Cerebellum (tissue), 4 donors: ENCODE measurements at places on chromosomes 1 and 21. TPM values are rescaled to one million over a fixed set of nuclear protein-coding genes. Genes with fewer than 3 reads are reported as not detected.

LIX1L gene
- 27.1 TPM for total RNA-seq

SYTL1 gene
- 0.36 TPM for total RNA-seq

SDC3 gene
- total RNA-seq, result 79.0 TPM

- no peak for DNase-seq
Observed at GRCh38 chr1:43232074-43232473, 37.7 kb upstream of the TMEM125 start.

PPM1J gene
- 1.00 TPM for total RNA-seq

GRCh38 chr1:240813720-240814119 lies 201.8 kb upstream of the GREM2 start:
- DNase-seq, result no peak

GRCh38 chr1:233689017-233689747 lies 75.3 kb downstream of the KCNK1 start:
- no peak for DNase-seq

DIO1 gene
- total RNA-seq, result not detected

- DNase-seq, result peak; percentile 52
Observed at GRCh38 chr1:242524571-242525359, at the start of gene PLD5. Gene PLD5, minus strand, starts transcription at chr1:242524697.

NR1I3 gene
- total RNA-seq, result not detected

DNA sequence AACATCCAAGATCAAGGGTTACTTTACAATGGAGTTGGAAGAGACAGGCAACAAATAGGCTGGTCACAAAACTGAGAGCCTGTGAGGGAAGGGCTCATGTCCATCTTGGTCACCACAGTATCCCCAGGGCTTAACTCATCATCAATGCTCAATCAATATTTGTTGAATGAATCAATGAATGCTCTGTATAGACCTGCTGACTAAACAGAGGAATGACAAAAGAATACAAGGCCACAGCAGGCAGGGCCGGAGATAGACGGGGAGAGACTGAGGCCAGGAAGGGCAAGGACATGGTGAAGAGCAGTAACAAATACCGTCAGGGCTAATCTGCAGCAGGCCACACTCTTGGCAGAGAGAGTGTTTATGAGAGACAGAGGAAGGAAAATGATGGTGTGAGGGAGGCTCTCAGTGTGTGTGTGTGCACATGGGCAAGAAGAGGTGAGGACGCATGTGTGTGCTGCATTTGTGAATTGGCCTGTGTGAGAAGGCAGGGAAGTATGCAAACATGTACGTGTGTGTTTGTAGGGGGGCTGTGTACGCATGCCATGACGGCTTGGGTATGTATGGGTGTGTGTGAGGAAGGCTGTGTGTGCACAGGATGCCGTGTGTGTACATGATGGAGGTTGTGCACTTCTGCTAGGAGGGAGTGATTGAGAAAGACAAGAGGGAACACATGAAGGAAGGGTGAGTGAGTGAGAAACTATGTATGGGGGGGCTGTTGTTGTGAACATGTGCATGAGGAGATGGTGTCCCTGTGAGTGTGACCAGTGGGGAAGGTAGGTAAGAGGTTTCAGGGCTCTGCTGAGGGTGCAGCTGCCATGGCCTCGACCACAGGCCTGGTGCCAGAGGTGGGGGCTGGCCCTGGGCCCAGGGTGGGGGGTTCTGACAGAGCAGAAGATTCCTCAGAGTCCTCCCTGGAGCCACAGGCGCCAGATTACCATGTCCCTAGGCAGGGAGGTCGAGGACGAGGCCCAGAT lies 15.4 kb downstream of the AHDC1 start:
- DNase-seq, result no peak

DNA sequence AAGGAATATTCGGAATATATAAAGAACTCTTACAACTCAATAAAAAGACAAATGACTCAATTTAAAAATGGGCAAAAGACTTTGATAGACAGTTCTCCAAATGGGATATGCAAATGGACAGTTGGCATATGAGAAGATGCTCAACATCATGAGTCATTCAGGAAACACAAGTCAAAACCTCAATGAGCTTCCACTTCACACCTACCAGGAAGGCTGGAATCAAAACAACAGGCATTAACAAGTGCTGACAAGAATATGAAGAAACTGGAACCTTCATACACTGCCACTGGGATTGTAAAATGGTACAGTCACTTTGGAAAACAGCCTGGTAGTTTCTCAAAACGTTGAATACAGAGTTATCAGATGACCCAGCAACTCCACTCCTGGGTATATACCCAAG lies 17.2 kb downstream of the PGBD5 start:
- no peak for DNase-seq

- peak; percentile 66 for DNase-seq
Observed at GRCh38 chr1:161382214-161383019, 14.7 kb upstream of the CFAP126 start.

- no peak for DNase-seq
Observed at GRCh38 chr1:182280504-182280900, 111.1 kb downstream of the GLUL start.

S100A14 gene
- not detected for total RNA-seq

DNA sequence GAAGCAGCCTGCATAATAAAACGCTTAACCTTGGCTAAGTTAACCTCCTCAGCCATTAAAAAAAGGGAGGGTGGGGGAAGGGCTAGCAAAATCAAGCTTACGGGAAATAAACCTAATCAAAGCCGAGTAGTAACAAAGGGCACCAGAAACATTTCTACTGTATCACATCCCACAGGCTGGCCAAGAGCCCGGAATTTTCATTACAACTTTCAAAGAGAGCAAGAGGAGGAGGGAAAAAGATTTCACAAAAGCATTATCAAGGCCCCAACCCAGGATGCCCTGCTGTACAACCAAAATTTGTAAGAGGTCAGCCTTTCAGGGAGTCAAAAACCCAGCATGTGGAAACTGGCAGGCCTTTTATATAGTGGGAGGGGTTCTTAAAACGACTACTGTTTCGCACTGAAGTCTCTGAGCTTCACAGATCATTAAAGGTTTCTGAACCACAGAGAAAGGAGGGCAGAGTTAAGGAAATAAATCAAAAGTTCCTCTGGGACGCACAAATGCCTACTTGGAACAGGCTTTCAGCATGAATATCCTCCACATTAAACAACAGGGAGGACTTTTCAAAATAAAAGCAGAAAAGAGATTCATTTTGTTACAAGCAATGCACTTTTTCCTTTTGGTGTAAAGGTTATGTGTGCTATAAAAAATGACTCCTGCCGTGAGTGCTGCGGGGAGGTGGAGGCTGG lies 90.4 kb downstream of the SLC45A1 start:
- DNase-seq, result no peak

RNU1-3 gene
- 40,842 TPM for total RNA-seq

AADACL4 gene
- total RNA-seq, result not detected

GRCh38 chr21:36388835-36389234 lies 3.6 kb downstream of the CHAF1B start:
- no peak for DNase-seq

- DNase-seq, result no peak
Observed at GRCh38 chr1:240999826-241000225, 357.2 kb downstream of the RGS7 start.

C1QTNF12 gene
- total RNA-seq, result 0.45 TPM

DNAJB4 gene
- total RNA-seq, result 39.1 TPM

DNA sequence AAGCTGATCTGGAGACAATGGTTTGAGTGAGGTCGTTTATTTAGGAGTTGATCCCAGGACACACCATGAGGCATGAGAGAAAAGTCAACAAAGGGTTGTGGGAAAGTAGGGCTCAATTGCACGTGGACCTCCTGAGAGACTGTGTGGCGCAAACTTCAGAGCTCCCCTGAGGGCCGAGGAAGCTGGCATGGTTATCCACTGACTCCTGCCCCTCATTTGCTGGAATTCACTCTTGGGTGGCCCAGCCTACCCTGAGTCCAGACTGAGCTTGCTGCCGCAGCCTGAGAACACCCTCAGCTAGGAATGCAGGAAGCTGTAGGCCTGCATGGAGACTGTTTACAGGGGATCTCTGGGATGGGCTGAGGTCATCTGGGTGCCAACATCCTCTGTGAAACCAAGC lies 301.0 kb downstream of the RWDD3 start:
- no peak for DNase-seq

DNA sequence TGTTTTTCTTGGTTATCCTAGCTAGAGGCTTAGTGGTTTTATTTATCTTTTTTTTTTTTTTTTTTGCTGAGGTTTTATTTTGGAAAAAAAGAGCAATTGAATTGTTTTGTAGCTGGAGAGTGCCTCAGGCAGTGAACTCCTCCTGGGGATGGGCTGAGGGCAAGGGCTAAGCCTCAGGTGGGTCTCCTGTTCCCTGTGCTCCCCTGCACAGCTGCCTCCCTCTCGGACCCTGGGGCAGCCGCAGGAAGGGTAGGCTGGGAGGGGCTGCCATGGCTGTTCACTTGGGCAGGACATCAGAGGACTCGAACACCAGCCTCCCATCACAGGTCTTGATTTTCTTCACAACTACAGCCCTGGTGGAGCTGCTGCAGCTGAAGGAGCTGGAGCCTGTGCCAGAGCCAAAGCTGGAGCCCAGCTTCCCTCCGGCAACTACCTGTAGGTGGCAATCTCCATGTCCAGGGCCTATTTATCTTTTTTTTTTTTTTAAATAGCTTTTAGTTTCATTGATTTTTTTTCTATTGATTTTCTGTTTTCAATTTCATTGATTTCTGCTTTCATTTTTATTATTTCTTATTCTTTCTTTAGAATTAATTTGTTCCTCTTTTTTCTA lies 28.9 kb downstream of the LEPR start:
- DNase-seq, result no peak

DNA sequence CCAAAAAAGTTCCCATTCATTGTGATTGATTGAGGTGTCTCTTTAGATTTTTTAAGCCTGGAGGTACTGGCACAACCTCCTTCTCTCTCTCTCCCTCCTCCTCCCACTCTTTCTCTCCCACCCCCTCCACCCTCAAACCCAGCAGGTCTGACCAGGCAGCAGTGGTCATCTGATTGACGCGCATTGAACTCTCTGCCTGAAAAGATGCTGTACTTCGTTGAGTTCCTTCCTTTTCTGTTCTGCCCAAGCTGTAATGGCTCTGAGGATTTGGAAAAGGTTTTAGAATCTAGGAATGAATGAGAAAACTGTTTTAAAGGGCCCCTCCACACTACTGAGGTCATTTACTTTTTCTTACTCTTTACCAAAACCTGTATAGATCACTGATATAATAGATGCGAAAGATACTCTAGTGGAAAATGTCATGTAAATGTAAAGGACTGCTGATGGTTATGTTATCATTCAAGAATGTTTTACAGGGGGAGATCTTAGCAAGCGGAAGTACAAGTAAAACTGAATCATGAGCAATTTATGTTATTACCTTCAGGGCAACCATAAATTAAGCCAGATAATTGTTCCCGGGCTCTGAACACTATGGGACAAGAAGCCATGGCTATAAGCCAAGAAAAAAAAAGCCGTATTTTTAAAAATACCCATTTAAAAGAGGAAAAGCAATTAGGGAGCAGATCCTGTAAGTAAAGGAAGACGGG lies 25.2 kb upstream of the DYRK1A start:
- no peak for DNase-seq

DNA sequence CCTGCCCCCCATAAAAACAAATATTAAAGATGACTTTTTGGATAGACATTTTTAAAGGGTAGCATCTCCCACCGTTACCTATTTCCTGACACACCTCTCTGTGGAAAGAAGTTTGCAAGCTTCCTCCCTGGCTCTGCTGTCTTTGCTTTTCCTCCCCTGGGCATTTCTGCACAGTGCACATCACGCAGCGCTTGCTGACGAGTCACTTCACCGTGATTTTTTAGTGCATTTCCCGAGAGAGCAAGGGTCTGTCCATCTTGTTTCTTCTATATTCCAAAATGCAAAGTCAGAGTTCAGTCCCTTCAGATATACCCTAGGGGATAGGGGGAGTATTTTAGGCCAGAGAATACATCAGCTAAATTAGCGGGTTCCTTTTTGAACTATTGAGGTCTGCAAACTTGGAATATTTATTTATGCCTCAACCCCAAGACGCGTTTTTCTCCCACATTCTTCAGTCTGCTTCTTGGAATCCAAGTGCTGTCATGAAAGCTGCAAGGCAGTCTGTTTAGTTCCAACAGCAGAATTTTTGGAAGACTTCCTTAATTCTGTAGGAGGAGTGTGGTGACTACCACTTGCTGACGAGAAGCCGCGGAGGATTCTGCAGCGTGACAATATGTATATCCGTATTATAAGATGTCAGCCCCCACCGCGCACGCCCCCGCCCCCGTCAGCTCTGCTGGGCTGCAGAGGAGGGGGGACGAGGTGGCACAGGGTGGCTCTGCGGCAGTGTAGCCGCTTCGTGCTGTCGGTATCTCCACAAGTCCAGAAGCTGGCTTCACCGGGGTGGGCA lies 22.4 kb downstream of the SMYD2 start:
- no peak for DNase-seq

GRCh38 chr1:77996734-77997133 lies 8.0 kb upstream of the DNAJB4 start:
- no peak for DNase-seq

TADA1 gene
- total RNA-seq, result 33.4 TPM

- DNase-seq, result no peak
Observed at GRCh38 chr21:41365377-41366107, 3.7 kb downstream of the MX2 start.

ELAPOR1 gene
- total RNA-seq, result 6.4 TPM

KCNQ4 gene
- 2.0 TPM for total RNA-seq

- no peak for DNase-seq
Observed at GRCh38 chr1:236812334-236813030, 17.4 kb downstream of the MTR start.

DNA sequence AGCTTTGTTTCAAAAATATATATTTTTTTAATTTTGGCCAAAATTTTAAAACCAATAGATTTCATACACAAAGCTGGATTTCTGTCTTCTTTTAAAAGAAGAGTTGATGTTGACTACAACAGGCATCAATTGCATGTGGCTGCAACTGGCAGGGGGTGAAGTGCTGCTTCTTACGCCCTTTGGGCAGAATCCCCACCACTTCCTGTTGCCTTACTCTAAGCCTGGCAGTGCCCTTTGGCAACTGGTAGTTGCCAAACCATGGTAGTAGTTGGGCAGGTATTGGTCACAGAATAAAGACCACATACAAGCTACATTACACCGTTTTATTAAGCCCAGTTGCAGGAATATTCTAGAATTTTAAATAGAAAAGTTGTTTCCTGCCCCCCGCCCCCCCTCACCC lies 17.0 kb downstream of the LAMC2 start:
- no peak for DNase-seq

PTAFR gene
- total RNA-seq, result 2.6 TPM

DNA sequence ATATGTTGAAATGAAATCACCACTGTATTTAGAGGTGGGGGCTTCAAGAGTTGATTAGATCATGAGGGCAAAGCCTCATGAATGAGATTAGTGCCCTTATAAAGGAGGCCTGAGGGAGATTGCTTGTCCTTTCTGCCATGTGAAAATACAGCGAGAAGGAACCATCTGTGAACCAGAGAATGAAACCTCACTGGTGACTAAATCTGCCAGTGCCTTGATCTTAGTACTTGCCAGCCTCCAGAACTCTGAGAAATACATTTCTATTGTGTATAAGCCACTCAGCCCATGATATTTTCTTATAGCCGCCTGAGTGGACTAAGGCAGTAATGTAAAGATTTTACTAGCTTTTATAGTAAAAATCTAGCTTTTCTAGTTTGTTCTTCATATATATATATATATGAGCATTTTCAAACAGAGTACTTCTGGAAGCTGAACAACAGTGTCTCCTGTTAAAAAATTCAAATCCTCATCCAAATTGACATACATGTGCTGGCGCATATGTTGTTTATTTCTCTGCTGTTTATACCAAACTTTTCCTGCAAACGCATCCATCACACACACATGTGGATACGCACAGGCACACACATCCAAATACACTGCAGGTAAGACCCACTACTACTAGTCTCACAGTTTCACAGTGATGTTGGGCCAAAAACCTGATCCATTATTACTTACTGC lies 213.1 kb downstream of the RGS7 start:
- no peak for DNase-seq
